GM03348 (cell line): ENCODE measurements at places on chromosomes 4 and X.

DNA sequence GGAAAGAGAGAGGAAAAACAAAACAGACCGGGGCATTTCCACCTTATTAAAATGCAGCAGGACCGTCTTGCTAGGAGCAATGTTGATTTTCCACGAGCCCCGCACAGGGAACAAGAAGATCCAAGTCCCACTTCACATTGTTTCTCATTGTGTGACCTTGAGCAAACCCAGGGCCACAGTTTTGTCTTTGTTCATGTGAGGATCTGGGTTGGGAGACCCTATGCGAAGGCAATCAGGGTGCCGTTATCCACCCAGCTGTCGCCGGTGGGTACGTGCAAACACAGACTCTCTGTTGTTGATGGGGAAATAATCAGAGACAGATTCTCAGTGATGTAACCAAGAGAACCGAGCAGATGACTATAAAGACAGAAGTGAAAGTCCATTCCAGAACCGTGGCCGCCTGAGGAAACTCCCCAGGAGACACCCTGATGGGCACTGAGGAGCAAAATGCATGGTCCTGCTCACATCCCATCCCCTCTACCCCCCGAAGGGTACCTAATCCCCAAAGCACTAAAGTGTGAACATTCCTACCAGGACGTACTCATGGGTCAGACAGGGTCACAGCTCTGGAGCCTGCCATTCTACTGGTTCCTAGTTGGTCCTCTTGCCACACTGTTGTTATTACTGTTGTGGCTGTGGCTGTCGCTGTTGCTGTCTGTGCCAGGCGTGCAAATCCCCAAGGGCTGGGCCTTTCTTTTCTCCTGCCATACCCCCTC lies 102.7 kb upstream of the RBPJ start:
- peak; percentile 68 for DNase-seq

DNA sequence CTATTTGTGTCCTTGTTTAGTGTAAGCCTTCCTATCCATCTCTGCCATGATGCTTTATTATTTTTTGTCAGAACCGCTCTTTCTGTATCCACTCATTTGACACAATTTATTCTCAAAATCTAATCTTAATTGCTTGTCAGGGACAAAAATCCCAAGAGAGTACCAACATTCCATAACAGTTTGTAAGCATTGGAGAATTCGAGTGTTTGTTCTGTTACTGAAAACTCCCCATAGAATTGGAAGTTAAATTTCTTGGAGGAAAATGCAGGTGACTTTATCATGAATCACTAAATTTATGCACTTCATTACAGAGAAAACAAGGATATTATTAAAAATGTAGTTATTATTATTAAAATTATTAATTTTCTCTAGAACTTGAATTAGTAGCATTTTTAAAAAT lies 1986.1 kb downstream of the ARAP2 start:
- no peak for DNase-seq

GRCh38 chrX:15418041-15418706 lies 34.0 kb upstream of the VEGFD start:
- peak; percentile 36 for DNase-seq

- DNase-seq = peak; percentile 86
Observed at GRCh38 chr4:4852591-4853362, 6.7 kb upstream of the MSX1 start.

GRCh38 chr4:8079031-8079885 lies 79.4 kb downstream of the ABLIM2 start:
- no peak for DNase-seq

GRCh38 chr4:15405018-15405417 lies 22.8 kb upstream of the C1QTNF7 start:
- no peak for DNase-seq

DNA sequence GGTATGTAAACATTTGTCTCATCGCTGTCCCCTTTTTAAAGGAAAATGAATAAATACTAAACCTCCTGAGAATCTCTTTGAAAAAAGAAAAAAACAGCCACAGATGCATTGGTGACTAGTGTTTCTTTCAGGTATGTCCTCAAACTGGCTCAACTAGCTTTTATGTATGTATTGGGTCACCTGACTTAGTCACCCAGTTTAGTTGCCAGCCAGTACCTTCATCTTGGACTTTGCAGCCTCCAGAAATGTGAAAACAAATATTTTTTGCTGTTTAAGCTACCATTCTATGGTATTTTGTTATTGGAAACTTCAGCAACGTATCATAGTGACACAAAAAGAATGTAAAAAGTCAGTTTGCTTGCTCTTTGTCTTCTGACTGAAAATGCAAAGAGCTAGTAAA lies 1263.5 kb downstream of the FAM133A start:
- no peak for DNase-seq

DNA sequence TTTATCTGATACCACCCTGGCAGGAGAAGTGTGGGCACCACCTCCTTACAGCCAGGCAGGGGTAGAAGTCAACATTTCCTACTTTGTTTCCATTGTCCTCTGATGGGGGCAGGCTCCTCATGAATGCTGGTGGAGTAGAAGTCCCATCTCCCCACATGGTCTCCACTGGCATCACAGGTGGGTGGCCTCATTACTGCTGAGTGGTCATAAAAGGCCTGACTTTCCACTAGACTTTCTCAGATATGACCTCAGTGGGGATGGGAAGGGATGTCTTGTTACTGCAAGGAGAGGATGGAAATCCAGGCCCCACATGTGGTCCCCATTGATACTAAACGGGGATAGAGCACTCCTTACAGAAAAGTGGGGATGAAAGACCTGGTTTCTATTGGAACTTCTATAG lies 18.6 kb upstream of the BMP2K start:
- no peak for DNase-seq

DNA sequence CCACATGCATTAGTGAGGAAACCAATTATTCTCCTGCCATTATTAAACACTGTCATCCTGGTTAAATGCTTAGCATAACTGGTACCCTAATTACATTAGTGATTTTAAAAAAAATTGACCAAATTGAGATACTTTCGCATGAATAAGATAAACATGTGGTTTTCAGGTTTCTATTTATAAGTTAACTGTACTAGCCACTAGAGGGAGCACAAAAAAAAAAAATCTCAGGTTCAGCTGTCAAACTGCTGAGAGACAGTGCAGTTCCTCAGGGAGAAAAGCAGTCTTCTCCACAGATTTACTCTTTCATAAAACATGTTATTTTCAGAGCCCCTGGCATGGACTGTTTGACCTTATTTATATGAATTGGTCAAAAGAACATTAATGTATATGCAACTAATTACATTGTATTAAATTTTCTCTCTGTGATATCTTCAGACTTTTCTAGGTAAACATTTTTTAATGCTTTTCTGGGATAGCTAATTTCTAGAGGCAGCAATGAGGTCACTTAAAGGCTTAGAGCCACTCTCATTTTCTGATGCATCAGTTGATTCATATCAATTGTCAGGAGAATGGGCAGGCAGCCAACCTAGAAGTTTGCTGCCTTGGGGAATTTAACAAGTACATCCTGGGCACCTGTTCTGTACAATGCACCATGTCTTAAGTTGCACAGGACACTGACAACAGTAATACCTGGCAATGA lies 167.5 kb downstream of the CDS1 start:
- DNase-seq = peak; percentile 66

DNA sequence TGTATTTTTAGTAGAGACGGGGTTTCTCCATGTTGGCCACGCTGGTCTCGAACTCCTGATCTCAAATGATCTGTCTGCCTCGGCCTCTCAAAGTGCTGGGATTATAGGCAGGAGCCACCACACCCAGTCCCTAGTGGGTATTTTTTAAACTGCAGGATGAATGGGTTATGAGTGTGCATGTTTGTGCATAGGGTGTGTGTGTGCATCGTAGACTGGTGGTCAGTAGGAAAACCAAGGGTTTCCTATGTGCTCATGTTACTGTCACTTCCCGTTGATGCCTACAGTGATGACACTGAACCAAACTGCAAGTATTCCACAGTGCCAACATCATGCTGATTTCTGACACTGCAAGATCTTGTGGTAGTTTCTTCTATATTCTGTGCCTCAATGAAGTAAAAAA lies 41.1 kb downstream of the DDIT4L start:
- DNase-seq = no peak

- DNase-seq = no peak
Observed at GRCh38 chr4:105622269-105622668, 69.8 kb downstream of the ARHGEF38 start.

GRCh38 chr4:183971929-183972490 lies 66.9 kb downstream of the STOX2 start:
- DNase-seq = no peak

- no peak for DNase-seq
Observed at GRCh38 chr4:35102066-35102465, 1142.2 kb downstream of the ARAP2 start.

- no peak for DNase-seq
Observed at GRCh38 chr4:1855333-1856070, 454 bp downstream of the LETM1 start.

DNA sequence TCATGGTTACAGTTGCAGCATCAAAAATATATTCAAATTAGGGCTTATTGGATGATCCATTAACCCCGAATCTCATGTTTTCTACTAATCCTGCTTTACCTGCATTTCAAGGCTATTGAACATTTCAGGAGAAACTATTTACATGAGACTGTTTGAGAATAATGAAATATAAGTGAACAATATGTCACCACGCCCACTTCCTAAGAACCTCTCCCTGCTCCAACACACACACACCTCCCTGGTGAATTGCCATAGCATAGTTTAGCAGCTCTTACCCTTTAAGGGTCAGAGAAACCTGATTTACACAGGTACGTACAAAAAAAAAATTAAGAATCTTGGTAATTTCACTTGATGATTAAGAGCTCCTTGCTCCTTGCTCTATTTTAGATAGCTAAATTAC lies 113.4 kb downstream of the ANXA5 start:
- no peak for DNase-seq

GRCh38 chr4:143559757-143560147 lies 46.2 kb downstream of the SMARCA5 start:
- peak; percentile 35 for DNase-seq

- DNase-seq = peak; percentile 54
Observed at GRCh38 chrX:149497626-149498025, 7.5 kb downstream of the IDS start.

DNA sequence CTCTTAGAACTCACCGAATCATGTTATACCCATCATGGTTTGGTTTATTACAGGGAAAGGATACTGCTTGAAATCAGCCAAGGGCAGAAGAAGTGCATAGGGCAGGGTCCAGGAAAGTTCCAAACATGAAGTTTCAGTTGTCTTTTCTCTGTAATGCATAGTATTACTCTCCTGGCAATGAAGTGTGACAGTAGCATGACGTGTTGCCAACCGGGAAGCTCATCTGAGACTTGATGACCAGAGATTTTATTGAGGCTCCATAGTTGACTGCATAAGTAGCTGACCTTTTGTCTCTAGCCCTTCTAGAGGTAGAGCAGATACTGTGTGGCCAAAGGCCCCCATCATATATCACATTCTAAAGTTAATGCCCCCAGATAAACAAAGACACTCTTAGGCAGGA lies 72.1 kb downstream of the BEND4 start:
- DNase-seq = no peak

DNA sequence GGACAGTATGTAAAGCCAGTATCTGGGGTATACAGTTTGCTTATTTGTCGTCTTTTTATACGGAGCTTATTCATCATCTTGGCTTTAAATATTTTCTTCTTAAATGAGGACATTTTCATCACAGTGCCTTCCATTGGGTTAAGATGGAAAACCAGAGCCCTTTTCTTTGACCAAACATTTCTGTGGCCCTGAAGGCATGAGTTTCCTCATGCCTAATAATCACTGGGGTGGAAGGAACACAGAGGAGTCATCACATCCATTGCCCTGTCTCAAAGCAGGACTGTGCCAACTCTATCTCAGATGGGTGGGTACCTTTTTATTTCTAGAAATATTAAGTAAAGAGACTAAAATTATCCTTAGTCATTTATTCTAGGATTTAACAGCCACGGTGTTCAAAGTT lies 40.0 kb downstream of the CHRDL1 start:
- DNase-seq = no peak

GRCh38 chr4:8657381-8658088 lies 65.0 kb downstream of the CPZ start:
- DNase-seq = no peak

- DNase-seq = no peak
Observed at GRCh38 chr4:142347241-142347640, 498.9 kb downstream of the INPP4B start.

DNA sequence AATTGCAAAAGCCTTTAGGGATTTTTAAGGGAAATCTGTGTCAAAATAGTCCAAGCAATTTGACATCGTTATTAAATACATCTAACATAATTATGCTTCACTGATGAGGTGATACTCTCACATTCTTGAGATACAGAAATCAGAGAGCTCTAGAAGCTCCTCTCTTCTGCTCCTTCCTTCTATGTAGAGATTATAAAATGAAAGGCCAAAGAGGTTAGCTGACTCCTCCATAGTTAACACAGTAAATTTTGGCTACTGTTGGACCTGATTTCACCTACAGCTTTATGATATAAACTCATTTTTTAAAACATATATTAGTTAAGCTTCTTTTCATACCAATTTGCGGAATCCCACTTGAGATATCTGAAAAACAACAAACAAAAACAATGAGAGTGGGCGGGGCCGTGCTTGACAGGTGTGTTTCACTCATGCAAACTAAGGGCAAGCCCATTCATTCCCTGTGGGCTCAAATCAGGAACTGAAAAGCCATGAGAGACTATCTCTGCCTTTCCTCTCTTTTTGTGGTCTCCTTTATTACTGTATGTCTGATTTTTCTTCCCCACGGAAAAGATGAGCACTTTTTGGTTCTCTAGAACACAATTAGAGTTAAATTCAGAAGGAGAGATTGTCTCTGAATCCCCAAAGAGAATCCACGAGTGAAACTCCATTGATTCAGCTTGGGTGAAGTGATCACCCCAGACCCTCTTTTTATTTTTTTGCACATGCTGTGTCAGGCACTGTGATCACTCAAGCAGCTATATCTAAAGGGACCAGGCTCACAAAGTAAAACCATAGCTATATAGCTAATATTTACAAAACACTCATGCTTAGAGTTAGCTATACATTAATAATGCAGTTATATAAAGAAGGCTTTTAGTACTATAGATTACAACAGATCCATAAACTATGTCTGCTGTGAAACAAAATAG lies 566.3 kb downstream of the IL15 start:
- DNase-seq = no peak

- no peak for DNase-seq
Observed at GRCh38 chr4:79413886-79414285, 5.9 kb upstream of the GK2 start.

- peak; percentile 87 for DNase-seq
Observed at GRCh38 chr4:77579406-77580076, 26.1 kb upstream of the CXCL13 start.

GRCh38 chrX:2897311-2897689 lies 31.8 kb downstream of the ARSD start:
- DNase-seq = no peak

GRCh38 chr4:1629699-1630083 lies 54.4 kb downstream of the FAM53A start:
- no peak for DNase-seq

DNA sequence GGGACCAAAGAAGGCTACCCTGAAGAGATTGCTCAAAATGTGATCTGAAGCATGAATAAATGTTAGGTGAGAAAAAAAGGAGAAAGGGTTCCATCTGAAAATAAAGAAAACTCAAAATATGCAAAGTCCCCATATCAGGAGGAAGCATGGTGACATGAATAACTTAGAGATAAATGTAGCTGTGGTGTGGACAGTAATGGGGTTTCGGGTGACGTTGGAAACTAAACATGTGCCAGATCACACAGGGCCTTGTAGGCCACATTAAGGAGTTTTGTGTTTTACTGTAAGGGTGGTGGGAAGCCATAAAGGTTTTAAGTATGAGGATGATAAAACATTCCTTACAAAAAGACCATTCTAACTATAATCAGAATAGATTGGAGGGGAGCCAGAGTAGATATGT lies 40.3 kb upstream of the ACSL4 start:
- no peak for DNase-seq

GRCh38 chr4:9999956-10000561 lies 21.2 kb downstream of the SLC2A9 start:
- no peak for DNase-seq

- no peak for DNase-seq
Observed at GRCh38 chrX:7943600-7944245, 16.5 kb upstream of the PNPLA4 start.
